Kasumi-1 (cell line): ENCODE measurements at places on chromosomes 3 and 15.
A peak's percentile ranks its signal among the peaks of the same experiment; 100 is the strongest.

DNA sequence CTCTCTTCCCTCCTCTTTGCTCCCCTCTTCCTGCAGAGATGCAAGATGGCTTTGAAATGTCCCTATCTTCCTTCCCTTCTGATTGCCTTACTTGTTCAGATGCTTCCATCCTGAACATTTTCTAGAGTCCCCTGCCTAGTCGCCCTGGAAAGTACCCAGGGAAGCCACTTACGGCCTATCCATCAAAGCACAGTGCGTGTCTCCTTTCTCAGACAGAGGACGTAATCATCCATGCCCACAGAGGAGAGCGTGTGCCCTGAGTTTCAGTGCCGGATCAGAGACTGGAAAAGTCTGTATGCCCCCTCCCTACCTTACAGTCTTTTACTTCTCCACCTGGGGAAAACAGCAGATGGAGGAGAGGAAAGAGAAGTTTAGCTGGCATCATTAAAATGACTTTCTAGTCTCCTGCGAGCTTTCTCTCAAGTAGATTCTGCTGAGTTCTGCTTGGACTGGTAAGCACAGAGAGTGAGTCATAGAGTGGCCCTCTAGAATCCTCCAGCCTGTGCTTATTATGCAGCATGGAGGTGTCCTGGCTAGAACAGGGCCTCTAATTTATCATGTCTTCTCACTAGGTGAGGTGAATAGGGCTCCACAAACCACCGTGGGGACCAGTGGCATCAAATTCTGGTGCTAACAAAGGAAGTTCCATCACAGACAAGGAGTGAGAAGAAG lies 114.6 kb downstream of the SLCO3A1 start:
- no peak for DNase-seq

GRCh38 chr3:102124282-102124681 lies 275.0 kb downstream of the NFKBIZ start:
- no peak for DNase-seq

GRCh38 chr3:22228705-22229104 lies 477.7 kb upstream of the ZNF385D start:
- no peak for DNase-seq

DNA sequence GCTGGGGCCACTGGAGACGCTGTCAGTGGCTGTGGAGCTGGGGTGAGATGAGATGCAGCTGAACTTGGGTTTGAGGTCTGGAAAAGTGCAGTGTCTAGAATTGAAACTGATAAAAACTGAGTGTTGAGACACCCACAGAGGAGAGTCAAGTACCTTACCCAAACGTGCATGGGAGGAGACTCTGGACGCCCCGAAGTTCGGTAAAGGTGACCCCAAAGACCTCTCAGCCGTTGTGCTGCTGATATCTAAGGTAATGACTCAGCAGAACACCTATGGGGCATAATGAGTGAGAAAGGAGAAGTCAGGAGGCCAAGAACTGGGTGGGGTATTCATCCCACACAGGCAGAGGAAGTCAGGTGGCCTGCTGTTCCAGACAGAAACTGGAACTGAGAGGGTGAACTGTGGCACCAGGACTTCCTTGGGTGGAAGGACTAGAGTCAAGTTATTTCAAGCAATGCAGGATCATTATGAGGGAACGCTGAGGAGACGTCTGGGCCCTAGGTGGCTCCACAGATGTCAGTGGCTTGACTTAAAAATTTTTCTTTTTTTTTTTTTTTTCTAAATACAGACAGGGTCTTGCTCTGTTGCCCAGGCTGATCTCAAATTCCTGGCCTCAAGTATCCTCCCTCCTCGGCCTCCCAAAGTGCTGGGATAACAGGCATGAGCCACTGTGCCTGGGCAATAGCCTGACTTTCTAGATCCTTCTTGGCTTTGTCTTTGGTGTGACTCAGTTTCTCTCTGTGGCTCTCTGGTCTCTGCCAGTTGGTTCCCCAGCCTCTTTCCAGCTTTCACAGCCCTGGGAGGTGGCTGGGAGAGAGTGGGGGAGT lies 67.6 kb upstream of the GCNT3 start:
- no peak for DNase-seq

- no peak for DNase-seq
These were observed 24.7 kb downstream of the PXK start for GRCh38 chr3:58357402-58357801.

DNA sequence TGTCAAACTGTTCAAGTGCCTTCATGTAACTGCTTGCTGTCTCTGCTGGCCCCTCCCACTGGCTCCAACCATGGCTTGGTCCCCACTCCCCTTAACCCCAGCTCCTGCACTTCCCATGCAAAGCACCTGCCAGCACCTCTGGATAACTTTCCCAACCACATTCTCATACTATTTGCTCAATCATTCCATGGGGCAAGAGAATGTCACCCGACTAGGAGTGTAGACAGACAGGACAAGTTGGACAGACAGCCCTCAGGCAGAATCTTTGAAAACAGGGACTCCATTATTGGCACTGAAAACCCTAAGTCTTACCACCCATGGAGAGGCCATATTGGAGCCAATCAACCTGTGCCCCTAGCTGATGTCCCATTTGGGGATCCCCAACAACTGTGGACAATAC lies 246.5 kb downstream of the RPLP1 start:
- DNase-seq: no peak

DNA sequence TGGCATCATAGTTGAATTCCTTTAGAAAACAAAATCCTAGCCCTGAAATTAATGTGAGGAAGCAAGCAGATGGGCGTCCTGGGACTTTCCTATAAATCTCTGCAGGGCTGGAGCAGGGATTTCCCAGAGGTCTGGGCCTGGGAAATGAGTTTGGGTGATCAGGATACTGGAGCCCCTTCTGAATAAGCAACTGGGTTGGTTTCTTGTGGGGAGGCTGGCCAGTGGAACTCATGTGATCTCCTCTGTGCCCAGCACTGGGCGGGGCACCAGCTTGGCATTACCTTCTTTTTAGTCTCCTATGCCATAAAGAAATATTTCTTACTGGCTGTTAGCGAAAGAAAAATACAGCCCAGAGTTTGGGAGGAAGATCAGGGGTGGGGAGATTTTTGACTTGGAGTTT lies 1.7 kb downstream of the THSD4 start:
- no peak for DNase-seq

DNA sequence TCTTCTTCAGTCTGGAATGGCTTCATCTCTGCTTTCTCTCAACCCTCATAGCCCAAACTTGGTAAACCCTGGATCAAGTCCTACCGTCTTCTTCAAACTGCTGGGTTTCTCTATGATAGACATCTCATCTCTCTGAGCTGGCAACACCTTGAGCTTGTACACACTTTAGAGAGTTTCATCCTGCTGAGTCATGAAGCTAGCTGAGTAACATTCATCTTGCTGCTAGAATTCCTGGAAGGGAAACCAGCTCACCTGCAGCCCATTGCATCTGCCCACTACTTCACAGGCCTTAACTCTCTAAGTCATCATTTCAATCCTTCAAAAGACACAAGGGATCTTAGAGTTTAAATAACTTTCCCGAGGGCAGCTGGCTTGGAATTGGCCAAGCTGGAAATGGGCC lies 175.5 kb upstream of the RORA start:
- no peak for DNase-seq

DNA sequence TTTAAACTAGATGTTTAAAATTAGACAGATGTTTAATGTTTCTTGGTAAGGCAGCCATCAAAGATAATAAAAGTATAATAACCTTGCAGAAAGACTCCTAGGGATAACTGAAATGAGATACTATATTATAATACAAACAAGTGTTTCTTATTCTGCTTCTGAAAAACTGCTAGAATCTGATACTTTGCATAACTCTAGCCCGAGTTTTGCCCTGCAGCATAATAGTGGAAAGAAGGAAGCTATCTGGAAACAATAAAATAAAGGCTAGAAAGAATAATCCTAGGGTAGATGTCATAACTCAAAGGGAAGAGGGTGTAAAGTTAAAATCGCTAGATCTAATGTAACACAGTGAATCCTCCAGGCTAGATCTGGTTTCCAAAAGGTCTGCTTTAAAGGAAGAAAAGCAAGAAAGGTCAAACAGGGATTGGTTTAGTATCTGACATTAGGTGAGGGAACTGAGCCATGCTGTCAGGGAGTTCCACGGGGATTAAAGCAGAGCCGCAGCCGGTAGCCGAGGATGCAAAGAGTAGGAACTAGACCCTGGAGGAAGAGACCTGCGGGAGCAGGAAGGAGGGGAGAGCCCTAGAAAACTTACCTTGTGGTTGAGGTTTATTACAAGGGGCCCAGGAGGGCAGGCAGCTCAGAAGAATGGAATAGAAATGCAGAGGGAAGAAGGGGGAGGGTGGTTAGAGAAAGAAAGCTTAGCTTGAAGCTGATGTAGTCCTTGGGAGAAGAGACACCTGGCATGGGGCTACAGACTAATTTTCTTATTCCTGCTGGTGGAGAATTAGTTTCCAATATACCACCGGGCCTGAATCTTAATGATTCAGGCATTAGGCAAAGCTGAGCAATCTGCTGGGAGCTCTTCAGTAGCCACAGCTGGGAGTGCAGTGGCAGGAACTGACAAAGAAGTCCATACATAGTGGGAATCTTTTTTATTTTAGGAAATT lies 46.1 kb upstream of the TUSC7 start:
- DNase-seq: no peak

DNA sequence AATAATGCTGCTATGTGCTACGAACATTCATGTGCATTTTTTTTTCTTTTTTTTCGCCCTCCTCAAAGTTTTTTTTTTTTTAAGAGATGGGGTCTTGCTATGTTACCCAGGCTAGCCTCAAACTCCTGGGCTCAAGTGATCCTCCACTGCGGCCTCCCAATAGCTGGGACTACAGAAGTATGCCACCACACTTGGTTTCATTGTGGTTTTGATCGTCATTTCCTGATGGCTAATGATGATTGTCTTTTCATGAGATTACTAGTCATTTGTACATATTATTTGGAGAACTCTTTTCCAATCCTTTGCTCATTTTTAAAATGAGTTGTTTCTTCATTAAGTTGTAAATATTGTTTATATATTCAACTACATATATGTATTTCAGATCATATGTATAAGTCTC lies 48.8 kb downstream of the FBXO22 start:
- no peak for DNase-seq

DNA sequence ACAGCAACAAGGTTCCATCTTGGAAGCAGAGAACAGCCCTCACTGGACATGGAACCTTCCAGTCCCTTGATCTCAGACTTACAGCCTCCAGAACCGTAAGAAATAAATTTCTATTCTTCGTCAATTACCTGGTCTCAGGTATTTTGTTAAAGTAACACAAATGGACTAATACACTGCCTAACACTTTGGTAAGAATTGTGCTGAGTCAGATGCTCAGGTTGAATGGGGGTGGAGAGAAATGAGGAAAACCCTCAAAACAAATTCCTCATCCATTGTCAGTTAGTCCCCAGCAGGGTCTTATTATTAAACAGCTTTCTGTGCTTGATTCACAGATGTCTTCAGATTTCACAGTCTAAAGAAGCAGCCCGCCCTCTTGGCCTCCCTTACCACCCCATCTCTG lies 306.2 kb upstream of the SLCO3A1 start:
- DNase-seq: no peak

GRCh38 chr3:55244247-55244646 lies 242.9 kb downstream of the WNT5A start:
- no peak for DNase-seq

DNA sequence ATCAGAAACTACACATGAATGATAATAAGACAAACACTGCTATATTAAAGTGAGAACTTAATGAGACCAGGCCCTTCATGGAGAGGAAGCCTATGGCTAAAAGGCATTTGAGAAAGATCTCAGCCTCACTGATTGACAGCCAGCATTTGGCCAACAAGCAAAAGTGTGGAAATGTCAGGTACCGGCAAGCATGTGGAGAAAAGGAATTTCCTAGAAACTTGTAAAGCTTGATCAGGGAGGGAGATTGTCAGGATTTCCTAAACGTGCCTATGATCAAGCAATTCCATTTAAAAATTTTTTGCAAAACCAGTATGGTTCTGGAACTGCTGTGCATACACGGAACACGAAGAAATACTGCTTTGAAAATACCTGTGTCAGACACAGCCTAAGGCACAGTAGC lies 220.3 kb upstream of the ATP10A start:
- no peak for DNase-seq

DNA sequence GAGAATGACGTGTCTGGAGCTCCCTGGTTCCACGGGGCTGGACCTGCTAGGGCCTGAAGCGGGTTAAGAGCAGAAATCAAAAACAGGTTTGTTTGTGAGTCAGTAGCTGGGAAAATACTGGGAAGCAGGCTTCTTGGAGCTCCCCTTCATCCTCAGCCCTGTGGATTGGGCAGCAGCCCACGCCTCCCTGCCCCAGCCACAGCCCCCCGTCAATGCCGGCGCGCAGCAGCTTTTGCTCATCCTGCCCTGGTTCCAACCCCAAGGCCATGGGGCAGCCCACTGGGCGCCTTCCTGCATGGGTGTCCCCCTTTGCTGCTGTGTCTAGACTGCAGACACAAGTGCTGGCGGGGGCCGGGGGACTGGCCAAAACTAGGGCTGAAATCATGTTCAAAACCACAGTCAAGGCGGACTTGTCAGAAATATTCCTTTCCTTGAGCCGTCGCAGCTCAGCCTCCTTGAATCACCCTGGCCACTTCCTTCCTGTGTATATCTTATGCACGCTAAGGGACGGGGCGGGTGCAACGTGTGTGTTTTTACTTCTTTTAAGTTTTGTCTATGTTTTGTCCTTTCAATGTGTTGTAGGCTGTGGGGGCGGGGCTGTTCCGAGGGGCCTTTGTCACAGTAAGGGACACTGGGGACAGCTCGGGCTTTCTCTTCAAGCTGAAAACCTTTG lies 108.1 kb downstream of the KLF13 start:
- DNase-seq: peak; percentile 74

DNA sequence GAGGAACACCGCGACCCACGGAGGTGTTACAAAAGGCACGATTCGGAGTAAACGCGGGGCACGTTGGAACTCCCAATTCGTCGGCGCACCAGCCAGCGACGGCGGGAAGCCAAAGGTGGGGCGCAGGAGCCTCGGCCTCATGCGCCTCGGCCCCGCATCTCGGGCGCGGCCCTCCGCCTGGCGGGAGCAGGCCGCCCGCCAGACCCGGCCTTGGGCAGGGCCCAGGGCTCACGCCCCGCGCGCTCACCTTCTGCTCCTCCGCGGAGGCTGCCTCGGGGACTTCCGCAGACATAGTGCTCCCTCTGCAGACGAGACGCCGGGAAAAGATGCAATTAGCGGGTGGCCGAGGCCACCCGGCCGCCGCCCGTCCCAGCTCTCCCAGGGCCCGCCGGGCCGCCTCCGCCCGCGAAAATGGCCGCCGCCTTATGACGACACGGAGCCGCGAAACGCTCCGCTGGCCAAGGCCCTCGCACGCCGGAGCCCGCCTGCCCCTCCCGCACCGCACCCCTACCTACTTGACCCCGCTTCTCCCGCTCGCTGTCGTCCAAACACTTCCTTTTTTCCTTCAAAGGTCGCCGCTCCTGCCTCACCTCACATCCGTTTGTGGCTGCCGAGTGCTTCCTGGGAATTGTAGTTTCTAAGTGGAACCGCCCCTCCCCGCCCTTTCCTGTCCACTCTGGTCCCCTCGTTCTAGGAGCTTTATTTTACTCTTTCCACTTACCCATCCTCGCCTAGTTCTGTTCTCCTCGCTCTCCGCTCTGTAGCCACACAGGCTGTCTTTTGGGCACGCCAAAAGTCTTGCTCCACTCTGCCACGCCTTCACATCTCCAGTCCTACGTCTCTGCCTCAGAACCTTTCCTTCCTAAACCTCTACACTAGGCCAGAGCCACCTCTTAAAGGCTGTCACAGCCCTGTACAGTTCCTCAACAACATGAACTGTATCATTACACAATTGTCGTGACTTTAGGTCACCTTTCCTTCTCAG lies at the start of gene ARPP19:
TSS of gene ARPP19 (minus strand) at position 430 of the 985 bp plus-strand sequence. CDS start at position 292, 138 bp downstream.
- DNase-seq: peak; percentile 90

- DNase-seq: no peak
These were observed 23.6 kb downstream of the PTX3 start for GRCh38 chr3:157460253-157460652.
